Activated T-cell treated with anti-CD3 and anti-CD28 coated beads, Interleukin-2, amount 50 U/mL, for 72 hours (primary cell): ENCODE measurements at places on chromosomes 6 and 20. TPM values are rescaled to one million over a fixed set of nuclear protein-coding genes. Genes with fewer than 3 reads are reported as not detected.

- DNase-seq, result no peak
Measured at GRCh38 chr20:31751126-31751525, 12.0 kb downstream of the TPX2 start.

GRCh38 chr6:21749754-21750153 lies 156.2 kb downstream of the SOX4 start:
- no peak for DNase-seq

Gene EEF1A1
- 15,536 TPM for total RNA-seq

Gene ABHD16B
- total RNA-seq, result not detected

DNA sequence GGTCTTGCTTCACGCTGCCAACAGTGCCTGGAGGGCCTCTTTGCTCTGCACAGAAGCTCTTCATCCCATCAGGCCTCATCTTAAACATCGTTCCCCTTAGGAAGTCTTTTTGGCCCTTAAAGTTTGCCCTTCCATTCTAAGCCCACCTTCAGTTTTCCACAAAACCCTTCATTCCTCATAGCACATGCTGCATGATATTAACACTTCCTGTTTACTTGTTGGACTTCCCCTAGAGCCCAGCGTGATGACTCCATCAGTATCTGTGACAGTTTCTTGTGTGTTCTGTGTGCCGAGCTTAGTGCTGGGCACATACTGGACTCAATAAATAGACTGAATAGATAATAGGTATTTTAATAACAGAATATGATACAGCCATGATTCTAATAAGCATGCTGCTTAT lies 2.2 kb downstream of the NT5DC1 start:
- no peak for DNase-seq

DNA sequence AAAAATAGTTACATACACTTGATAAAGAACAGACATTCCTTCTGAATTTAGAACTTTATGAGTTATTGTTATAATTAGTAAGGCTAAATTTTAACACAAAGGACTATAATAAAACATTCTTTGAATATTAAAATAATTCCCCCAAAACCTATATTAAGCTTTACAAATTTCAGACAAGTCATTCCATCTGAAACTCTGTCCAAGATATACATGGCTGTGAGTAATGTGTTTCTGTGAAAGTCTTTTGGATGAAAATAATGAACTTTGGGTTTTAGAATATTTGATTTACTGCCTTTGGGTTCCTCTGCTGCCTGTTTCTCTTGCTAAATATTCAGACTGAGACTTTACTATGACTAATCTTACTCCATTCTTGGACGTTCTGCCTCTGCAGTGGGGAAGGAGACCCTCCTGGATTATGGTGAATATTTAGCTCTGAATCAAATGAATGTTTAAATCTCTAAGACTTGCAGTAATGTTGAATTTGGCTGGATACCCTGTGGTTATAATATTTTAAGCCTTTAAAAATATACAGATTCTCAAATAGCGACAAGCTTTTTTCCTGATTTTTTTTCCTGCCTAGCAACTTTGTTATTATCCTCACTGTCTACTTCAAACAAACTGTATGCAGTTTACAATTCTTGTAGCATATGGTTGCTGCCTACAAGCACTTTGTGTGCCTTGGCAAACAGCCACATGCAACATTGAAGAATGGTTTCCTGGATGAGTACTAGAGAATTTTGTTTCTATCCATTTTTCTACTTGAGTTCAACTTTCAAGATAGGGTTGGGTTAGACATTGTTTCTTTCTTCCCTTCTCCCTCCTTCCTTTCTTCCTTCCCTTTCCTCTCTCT lies 51.4 kb downstream of the TXLNB start:
- no peak for DNase-seq

Gene LPA
- total RNA-seq, result not detected

Gene RBPJL
- not detected for total RNA-seq

GRCh38 chr6:152173957-152174356 lies 366.5 kb downstream of the ESR1 start:
- DNase-seq, result no peak

DNA sequence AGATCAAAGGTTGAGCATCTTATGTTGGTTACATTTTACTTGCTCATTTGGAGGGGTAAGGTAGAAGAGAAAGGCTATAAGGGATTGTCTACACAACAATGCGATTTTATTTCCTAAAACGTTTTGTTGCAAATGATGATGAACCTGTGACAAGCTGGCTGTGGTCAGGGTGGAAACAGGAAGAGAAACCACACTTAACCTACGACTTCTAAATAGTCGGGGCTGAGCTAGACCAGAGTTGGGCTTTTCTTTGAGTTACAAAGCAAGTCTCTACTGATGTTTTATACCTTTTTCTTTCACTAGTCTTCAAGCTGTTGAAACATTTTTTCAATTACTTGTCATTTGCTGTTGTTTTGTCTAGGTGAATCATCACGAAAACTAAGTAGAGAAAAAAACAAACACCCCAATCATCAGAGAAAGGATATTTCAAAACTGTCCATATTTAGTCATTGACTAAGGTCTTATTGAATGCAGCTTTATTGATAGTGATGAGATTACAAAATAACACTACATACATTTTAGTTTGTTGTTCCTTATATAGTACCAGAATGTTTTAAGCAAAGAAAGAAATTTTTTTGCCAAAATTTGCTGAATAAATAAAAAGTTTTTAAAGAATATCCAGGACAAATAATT lies 18.0 kb downstream of the KLHL31 start:
- peak; percentile 42 for DNase-seq

Gene CFAP206
- total RNA-seq, result not detected

- DNase-seq, result no peak
Measured at GRCh38 chr20:16367948-16368560, 205.2 kb downstream of the KIF16B start.

Gene MEP1A
- total RNA-seq, result not detected

Gene WFDC10B
- total RNA-seq, result not detected

DNA sequence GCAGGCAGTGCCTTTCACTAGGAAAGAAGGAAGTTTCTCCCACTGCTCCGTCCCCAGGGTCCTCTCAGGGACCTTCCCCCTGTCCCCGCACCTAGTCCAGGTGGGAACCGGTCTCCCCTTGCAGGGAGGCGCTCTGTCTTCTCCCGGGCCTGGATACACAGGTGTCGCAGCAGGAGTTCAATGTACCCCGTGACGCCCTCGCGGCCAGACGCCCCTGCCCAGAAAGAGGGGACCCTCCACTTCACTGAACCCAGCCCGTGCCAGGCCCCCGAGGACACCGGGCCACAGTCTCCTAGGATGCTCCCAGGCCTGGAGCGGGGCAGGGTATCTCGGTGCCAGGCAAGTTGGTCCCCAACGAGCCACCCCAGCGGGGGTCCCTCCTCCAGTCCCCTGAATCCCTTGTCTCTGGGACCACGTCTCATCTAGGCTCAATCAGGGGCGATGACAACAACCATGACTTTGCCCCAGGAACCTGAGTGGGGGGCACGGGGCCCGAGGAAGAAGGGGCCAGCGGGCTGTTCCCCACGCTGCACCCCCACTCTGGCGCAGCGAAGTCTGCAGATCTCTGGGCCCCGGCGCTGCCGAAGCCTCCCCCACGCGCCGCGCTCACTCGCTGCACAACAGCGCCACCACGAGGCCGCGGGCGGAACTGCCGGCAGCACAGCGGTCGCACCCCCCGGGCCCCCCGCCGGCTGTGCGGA lies 103.0 kb downstream of the EDN3 start:
- peak; percentile 85 for DNase-seq

- peak; percentile 27 for DNase-seq
Measured at GRCh38 chr6:149235130-149235561, 82.4 kb upstream of the TAB2 start.

DNA sequence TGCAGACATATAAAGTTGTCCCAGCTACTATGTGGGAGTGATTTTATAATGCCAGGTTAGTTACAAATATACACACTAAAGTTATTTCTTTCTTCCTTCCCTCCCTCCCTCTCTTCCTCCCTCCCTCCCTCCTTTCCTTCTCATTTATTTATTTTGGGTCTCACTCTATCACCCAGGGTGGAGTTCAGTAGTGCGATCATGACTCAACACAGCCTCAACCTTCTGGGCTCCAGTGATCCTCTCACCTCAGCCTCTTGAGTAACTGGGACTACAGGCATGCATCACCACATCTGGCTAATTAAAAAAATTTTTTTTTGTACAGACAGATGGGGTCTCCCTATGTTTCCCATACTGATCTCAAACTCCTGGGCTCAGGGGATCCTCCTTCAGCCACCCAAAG lies 59.2 kb downstream of the PHF20 start:
- DNase-seq, result no peak

- no peak for DNase-seq
Measured at GRCh38 chr6:103872233-103872632, 987.5 kb downstream of the HACE1 start.

- DNase-seq, result no peak
Measured at GRCh38 chr6:165677091-165677490, 14.1 kb upstream of the PDE10A start.

DNA sequence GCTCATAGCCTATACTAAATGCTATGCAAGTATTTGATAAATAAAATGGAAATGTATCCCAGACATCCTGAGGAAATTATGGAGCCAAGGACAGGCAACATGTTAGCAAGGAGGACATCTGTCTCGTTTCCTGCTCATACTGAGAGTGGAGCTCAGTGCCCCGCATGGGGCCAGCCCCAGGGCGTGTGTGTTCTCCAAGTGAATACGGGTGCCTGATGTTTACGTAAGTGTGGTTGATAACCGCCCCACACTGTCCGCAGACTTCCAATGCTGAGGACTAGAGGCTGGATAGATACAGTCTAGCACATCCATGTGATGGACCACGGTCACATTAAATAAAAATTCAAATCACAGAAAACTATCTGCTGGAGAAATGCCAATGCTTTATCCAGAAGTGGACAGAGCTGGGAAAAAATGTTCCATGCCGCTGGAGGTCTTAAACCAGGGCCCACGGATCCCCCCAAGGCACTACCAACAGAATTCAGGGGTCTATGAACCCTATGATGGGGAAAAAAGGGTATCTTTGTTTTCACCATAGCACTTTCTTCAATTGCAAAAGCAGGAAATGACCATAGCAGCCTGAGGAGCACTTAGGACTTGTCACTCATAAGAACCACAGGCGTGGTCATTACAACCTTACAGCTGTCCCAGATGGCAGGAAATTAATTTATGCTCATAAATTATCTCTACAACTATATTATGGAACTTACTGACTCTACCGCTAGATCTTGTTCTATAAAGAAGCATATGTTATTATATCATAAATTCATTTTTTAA lies 24.9 kb downstream of the TGM2 start:
- DNase-seq, result no peak

DNA sequence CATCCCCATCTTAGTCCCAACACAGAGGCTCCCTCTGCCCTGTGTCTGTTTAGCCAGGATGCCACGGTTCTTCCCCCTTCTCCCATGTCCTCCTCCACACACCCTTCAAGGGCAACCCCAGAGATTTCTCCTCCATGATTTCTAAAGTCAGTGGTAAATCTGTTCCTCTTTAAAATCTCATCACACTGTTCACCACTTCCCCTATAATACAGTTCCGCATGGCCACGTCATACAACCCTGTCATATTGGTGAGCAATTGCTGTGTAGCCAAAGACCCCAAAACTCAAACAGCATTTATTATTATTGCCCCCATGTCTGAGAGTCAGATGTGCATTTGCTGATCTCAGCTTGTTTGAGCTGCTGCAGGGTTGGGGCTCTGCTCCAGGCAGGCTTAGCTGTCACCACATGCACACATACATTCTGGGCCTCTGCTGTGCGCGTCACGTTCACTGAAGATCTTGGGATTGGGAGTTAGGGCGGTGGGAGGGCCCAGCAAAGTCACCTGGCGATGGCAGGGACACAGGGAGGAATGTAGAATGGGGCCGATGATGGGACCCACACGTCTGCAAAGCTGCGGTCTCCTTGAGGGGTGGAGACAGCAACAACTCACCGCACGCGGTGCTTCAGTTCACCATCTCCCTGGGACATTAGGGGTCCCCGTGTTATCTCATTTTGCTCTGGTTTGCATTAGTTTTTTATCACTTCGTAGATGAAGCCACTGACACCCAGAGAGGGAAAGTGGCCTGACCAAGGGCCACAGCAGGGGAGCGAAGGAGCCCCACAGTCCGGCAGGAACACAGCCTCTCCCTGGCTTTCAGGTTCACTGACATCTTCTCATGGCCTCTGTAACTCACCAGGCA lies 36.9 kb upstream of the CD93 start:
- DNase-seq, result no peak

Gene MDFI
- not detected for total RNA-seq

Gene NKAPL
- total RNA-seq, result not detected

Gene ERMARD
- 30.5 TPM for total RNA-seq

DNA sequence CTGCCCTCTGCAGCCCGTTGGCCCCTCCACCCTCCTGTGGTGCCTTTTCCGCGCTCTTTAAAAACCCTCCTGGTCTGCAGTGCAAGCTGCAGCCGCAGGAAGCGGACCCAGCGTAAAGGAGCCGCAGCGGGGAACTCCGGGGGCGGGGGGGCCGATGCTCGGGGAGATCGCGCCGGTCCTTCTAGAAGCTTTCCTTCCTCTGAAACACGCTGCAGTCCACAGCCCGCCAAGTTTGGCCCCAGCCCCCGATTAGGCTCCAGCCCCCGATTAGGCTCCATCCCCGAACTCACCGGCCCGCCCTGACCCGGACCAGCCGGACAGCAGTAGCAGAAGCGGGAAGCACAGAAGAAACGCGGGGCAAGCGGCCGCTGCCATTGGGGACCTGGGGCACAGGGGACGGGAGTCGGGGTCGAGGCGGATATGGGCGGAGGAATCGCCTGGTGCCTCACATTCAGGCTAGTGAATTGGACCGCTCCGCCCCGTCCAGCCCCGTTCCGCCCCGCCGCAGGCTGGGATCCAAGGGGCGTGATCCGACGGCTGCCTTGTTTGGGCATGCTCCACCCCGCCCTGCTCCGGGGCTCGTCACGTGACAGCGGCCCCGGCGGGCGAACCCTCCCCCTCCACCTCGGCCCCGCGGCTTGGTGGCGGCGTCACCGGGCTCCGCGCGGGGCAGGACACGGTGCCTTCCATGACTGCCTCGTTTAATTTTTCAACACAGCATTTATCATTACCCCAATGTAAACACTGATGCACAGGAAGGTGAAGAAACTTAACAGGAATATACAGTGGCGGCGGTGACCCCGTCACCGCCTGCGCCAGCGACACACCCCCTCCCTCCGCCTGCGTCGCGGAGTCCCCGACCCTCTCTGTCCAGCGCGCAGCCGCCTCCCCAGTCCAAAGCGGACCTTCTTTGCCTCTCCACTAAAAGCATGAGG lies 20.3 kb downstream of the RAET1L start:
- peak; percentile 95 for DNase-seq

Gene ERVFRD-1
- not detected for total RNA-seq

GRCh38 chr6:135073217-135073616 lies 18.6 kb upstream of the HBS1L start:
- no peak for DNase-seq

Gene ASIP
- total RNA-seq, result not detected

GRCh38 chr6:80465513-80465912 lies 359.0 kb downstream of the BCKDHB start:
- DNase-seq, result no peak

- DNase-seq, result no peak
Measured at GRCh38 chr6:33183071-33183683, 9.1 kb downstream of the COL11A2 start.

Gene OXT
- total RNA-seq, result 1.8 TPM

GRCh38 chr6:9250852-9251251 lies 815.5 kb upstream of the SLC35B3 start:
- no peak for DNase-seq
